NCI-H1930 (cell line): ENCODE measurements at places on chromosomes 2 and 18.

DNA sequence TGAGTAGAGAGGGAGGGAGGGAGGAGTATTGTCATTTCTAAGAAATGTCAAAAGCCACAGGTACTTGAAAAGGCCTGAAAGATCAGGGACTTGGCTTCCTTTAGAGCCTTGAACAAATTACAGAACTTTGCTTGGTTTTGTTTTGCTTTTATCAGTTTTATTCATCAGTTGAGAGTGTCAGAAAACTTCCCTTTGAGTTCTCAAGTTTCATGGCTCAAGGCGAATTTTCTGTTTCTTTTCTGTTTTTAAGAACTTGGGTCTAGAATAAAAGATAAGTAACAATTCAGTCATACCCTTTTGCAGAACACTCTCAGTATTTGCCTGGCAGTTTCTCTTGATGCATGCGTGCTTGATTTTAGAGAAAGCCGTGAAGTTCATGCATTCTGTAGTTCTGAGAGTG, 531.9 kb downstream of the PARD3B start:
- no peak for DNase-seq

- no peak for DNase-seq
These were observed 22.2 kb upstream of the SOS1 start for GRCh38 chr2:39142904-39143605.

- DNase-seq, result no peak
These were observed 7.8 kb upstream of the GPR55 start for GRCh38 chr2:230932556-230933511.

DNA sequence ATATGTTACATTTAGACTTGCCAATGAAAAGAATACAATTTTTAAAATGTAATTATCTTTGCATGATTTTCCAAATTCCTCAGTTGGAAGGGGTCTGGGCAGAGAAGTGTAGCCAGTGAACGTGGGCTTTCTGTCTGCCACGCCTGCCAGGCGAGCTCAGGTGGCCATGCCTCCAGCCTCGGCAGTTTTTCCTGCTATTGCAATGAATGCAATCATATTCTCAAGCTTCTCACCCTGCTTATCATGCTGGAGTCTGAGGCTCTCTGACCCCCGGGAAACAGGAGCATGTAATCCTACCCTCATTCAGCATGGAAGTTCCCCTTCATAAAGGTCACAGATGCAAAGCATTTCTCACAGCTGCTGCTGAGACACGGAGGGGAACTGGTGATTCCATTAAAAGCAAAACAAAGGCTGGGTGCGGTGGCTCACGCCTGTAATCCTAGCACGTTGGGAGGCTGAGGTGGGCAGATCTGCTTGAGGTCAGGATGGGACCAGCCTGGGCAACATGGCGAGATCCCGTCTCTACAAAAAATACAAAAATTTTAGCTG, 154.8 kb downstream of the MBP start:
- DNase-seq, result no peak

GRCh38 chr18:33700513-33700976, 122.5 kb downstream of the ASXL3 start:
- no peak for DNase-seq

DNA sequence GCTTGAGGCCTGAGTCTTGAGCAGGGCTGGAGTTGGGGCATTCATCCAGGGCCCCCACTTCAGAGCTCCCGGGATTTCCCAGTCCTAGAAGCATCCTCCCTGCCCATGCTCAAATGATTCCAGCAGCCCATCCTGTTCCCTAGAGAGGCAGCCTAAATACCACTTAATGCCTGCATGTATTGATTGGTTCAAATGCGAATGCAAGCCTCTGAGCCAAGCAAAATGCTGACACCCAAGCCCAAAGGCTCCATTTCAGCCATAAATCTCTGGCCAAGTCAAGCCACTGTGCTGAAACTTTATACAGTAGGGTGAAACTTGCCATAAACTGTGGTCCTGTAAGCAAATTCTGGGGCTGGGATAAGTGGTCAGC, 279.8 kb downstream of the CLIP4 start:
- DNase-seq, result no peak

- DNase-seq, result no peak
These were observed 62.6 kb downstream of the MDH1 start for GRCh38 chr2:63651356-63651755.

DNA sequence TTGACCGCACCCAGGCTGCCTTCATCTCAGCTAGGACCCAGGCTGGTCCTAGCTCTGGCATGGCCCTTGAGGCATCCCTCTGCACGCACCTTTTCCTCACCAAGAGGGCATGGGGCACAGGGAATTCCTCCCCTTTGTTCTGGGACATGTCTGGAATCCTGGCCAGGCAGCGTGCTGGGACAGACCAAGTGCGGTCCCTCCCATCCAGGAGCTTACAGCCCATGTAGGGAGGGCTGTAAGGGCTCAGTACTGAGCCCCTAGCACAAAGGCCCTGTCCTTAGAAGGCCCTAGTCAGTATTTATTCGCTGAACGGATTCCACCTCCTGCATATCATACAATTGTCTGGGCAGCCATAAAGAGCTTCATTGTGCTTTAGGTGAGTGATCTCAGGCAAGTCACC, 3.0 kb downstream of the TMEM37 start:
- no peak for DNase-seq

- DNase-seq, result no peak
These were observed 784.8 kb upstream of the KLHL29 start for GRCh38 chr2:22600156-22600555.

GRCh38 chr2:183267148-183267827, 143.0 kb downstream of the NUP35 start:
- no peak for DNase-seq

GRCh38 chr2:181742922-181743722, 62.8 kb upstream of the NEUROD1 start:
- peak; percentile 59 for DNase-seq
